Spleen (tissue), 13 donors: ENCODE measurements at places on chromosomes 2 and 18.
A peak's percentile ranks its signal among the peaks of the same experiment; 100 is the strongest.

GRCh38 chr18:63895190-63895589 is 7.7 kb downstream of the SERPINB2 start:
- H3K36me3 ChIP-seq, result no peaks in the 10 kb centered on the region
- no peak overlapping the region for H3K4me3 ChIP-seq
- no peak for DNase-seq

GRCh38 chr2:84487298-84487996 is 28.4 kb upstream of the SUCLG1 start:
- H3K4me1 ChIP-seq, result no peaks in the 10 kb centered on the region
- no peak overlapping the region for H3K27ac ChIP-seq
- no peaks in the 10 kb centered on the region for H3K36me3 ChIP-seq
- DNase-seq, result no peak
- no peaks in the 10 kb centered on the region for H3K27me3 ChIP-seq

DNA sequence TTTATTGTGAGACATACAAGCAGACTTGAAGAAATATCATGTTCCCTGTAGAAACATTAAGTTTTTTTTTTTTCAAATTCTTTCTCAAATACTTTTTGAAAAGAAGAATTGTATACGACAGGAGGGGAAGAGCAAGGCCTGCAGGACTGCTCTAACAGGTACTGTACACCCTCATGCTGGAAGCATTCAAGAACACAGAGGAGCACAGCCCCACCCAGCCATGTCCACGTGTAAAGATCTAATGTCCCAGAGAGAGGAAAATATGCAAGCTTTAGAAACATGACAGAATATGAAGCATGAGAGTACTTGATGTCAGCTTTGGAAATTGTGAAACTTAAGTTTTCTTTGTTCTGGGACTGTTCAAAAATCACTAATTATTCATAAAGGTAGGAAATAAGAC is 191.6 kb downstream of the TTC32 start:
- no peak for DNase-seq
- H3K4me3 ChIP-seq, result no peak overlapping the region
- no peaks in the 10 kb centered on the region for H3K36me3 ChIP-seq
- H3K27me3 ChIP-seq, result no peaks in the 10 kb centered on the region

GRCh38 chr2:105928563-105928962 is 183.9 kb downstream of the NCK2 start:
- H3K36me3 ChIP-seq, result no peaks in the 10 kb centered on the region
- H3K27me3 ChIP-seq, result no peaks in the 10 kb centered on the region
- no peak overlapping the region for H3K4me3 ChIP-seq
- peak overlapping the region; percentile 13 for H3K27ac ChIP-seq
- DNase-seq, result no peak

- H3K4me1 ChIP-seq, result no peaks in the 10 kb centered on the region
- no peak within 1 kb of the TSS for H3K27ac ChIP-seq
- no peak within 1 kb of the TSS for H3K4me3 ChIP-seq
- H3K27me3 ChIP-seq, result peaks cover 21% of the 10 kb centered on the region
- H3K36me3 ChIP-seq, result no peaks in the 10 kb centered on the region
Measured at GRCh38 chr2:232406556-232407310, at the start of gene ALPG. ALPG (plus strand) TSS chr2:232406844; CDS start chr2:232406895, 51 bp downstream.
